ENCODE measurements at places on chromosomes 13 and 19.

- DNase-seq = no peak
- no peak overlapping the region for H3K27ac ChIP-seq
- H3K36me3 ChIP-seq = no peaks in the 10 kb centered on the region
These were observed 637.2 kb upstream of the MIR17HG start for GRCh38 chr13:90710164-90710759.

- peaks cover 22% of the 10 kb centered on the region for H3K36me3 ChIP-seq
- no peak overlapping the region for H3K4me3 ChIP-seq
- H3K27ac ChIP-seq = no peak overlapping the region
- no peaks in the 10 kb centered on the region for H3K27me3 ChIP-seq
- no peak for DNase-seq
These were observed 9.2 kb downstream of the PLEKHJ1 start for GRCh38 chr19:2226840-2227360.

GRCh38 chr19:688214-688613, 7.0 kb downstream of the PRSS57 start:
- DNase-seq = no peak
- no peak overlapping the region for H3K27ac ChIP-seq
- H3K36me3 ChIP-seq = peaks cover 3% of the 10 kb centered on the region
- no peaks in the 10 kb centered on the region for H3K27me3 ChIP-seq

- H3K36me3 ChIP-seq = peaks cover 20% of the 10 kb centered on the region
- H3K27me3 ChIP-seq = peaks cover 50% of the 10 kb centered on the region
These were observed 13.5 kb downstream of the TSHZ3 start for GRCh38 chr19:31335716-31336115.

DNA sequence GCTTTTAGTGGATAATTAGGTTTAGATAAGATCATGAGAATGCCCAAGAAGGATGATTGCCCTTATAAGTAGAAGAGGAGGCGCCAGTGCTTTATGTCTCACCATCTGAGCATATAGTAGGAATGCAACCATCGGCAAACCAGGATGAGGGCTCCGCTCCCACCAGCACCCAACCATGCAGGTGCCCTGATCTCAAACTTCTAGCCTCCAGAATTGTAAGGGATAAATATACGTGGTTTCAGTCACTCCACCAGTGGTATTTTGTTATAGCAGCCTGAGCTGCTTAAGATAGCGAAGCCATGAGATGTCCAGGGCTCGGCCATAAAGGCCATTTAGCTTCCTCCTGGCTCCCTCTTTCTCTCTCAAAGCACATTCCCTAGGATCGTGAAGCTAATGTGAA, 413.9 kb downstream of the MZT1 start:
- no peak for DNase-seq
- no peaks in the 10 kb centered on the region for H3K36me3 ChIP-seq
- H3K4me3 ChIP-seq = no peak overlapping the region
- no peaks in the 10 kb centered on the region for H3K27me3 ChIP-seq
- H3K27ac ChIP-seq = no peak overlapping the region
- H3K4me1 ChIP-seq = no peaks in the 10 kb centered on the region

DNA sequence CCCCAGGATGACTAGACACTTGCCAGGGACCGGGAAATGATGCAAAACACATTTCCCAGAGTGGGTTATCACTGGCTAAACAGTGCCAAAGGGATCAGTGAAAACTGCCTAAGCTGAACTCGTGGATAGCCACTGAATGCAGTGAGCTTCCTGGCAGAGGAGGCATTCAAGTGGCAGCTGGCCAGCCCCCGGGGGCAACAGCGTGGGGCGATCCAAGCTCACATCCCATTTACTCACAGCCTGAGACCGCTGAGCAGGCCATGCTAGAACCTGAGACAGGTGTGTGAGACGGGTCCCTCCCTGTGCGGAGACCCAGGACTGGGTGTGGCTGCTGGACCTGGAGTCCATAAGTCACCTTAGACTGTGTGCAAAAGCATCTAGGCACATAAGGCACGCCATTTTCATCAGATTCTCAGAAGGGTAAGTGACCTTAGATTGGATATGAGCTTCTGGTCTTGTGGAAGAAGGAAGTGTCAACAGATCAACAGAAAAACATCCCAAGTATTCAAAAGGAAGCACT, 51.9 kb upstream of the SLC15A1 start:
- H3K27me3 ChIP-seq = no peaks in the 10 kb centered on the region
- DNase-seq = no peak
- H3K36me3 ChIP-seq = peaks cover 38% of the 10 kb centered on the region
- peaks cover 3% of the 10 kb centered on the region for H3K4me1 ChIP-seq
- H3K27ac ChIP-seq = no peak overlapping the region

DNA sequence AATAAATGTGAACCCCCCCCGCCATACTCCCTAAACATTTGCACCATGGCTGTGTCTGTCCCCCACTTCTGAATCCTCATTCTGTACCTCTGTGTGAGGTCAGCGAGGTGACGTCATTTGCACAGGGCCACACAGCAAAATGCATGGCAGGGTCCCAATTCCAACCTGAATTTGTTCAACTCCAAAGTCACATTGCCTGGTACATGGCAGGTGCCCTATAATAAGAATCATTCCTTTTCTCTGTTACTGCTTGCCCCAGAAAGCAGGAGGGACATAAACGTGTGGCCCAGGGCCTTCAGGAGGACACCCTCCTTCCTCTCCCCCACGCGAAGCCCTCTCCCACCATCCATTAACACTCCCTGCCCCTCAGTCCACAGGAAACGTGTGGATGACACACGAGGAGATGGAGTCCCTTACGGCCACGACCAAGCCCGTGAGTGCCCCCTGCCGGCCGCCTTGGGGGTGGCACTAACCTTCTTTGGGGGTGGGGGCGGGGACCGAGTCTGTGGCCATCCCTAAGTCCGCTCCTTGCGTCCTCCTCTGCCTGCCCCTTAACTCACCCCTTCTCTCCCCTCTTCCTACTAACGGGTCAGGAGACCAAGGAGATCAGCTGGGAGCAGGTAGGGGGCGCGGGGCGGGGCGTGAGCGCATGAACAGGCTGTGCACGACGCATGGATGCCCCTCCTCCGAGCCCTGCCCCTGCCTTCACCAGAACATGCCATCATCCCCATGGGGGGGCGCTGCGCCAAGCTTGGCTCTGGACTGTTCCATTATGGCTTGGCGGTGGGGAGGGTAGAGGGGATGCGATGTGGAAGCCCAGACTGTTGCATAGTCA, 9.4 kb downstream of the HRC start:
- H3K27ac ChIP-seq = no peak overlapping the region
- H3K27me3 ChIP-seq = peaks cover 76% of the 10 kb centered on the region
- peaks cover 33% of the 10 kb centered on the region for H3K4me1 ChIP-seq
- DNase-seq = peak; percentile 75
- peaks cover 10% of the 10 kb centered on the region for H3K36me3 ChIP-seq

DNA sequence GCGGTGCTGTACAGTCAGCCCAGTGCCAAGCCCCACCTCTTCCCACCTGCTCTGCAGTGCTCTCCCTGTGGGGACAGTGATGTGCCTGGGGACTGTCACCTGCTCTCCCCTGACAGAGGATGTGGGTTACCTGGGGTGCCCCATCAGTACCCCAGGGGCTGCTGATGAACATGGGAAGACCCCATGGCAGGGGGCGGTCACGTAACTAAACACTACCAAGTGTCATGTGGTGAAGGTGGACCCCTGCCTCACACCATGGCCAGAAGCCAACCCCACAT, 12.7 kb downstream of the KDM4B start:
- H3K27me3 ChIP-seq = no peaks in the 10 kb centered on the region
- no peak overlapping the region for H3K27ac ChIP-seq
- DNase-seq = no peak

DNA sequence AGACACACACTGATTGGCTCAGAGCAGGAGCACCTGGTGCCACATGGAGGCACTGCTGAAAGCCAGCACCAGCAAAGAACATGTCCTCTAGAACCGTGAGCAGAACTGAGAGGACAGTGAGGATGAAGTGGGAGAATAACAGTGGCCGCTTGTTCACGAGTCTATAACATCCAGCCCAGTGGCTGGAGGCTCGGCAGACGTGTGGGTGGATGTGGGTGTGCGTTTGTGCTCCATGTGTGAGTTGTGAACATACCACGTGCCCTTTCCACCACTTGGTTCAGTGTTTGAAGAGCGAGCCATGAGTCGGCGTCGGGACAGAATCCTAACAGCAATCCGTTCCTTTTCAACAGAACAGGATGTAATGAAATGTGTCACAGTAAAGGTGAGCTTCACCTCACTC, 113.0 kb downstream of the SOX1 start:
- no peaks in the 10 kb centered on the region for H3K36me3 ChIP-seq
- no peak for DNase-seq
- peaks cover 17% of the 10 kb centered on the region for H3K27me3 ChIP-seq
- no peak overlapping the region for H3K4me3 ChIP-seq
- no peak overlapping the region for H3K27ac ChIP-seq

DNA sequence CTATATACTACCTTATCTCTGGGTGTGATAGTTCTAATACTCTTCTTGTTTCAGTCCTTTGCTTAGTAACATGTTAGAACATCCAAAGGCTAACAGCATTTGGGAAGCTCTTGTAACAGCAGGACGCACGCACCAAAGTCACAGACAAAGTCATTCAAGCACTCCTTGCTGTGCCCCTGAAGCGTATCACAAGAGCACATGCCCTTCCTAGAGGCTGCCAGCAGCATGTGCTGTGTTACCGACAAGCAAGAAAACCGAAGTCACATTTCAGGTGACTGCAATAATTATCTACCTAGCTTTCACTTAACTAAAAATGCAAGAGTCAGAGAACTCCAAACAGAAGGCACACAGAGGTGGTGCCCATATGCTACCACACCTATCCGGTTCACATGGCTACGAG, 194.1 kb downstream of the KLF12 start:
- peaks cover 19% of the 10 kb centered on the region for H3K36me3 ChIP-seq
- DNase-seq = no peak
- peak overlapping the region; percentile 85 for H3K27ac ChIP-seq
- H3K4me1 ChIP-seq = peaks cover 42% of the 10 kb centered on the region

DNA sequence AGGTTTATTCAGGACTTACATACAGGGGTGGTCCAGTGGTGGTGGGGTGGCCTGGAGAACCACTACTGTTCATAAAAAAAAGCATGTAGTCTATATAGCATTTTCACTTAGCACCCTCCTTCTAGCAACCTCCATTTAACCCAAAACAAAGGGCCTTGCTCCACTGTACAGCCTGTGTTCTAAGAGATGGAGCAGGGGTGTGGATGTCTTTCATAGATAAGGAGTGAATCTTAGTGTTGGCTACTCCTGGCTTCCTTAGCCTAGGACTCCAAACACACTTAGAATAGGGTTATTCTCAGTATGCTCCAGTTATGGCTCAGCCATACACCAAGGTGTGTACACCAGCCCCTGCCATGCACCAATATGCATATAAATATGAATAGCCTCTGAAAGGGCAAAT, 95.2 kb downstream of the ELF1 start:
- peaks cover 42% of the 10 kb centered on the region for H3K36me3 ChIP-seq
- H3K4me3 ChIP-seq = no peak overlapping the region
- no peaks in the 10 kb centered on the region for H3K27me3 ChIP-seq
- peaks cover 12% of the 10 kb centered on the region for H3K4me1 ChIP-seq
- DNase-seq = no peak

DNA sequence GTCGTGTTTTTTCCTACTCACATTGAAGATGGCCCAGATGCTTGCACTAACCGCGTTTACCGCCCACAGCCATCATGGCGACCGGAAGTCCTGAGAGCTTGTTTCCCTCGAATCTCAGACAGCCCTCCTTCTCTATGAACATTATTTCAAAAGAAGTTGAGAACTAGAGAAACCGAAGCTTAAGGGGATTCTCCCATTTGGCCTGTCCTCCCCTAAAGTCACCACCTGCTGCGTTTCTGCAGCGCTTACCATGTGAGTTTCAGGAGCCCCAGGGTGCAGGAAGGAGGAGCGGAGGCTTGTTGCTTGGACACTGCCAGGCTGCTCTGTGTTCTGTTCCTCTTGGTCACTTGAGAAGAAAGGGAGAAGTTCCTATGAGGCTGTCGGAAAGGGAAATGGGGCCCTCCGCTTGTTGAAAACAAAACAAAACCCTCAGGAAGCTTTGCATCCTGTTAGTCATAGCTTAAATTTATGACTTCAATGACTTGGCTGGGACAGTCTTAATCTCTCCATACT, 6.2 kb downstream of the CARD8 start:
- H3K4me1 ChIP-seq = peaks cover 49% of the 10 kb centered on the region
- H3K4me3 ChIP-seq = peak overlapping the region; percentile 95
- peaks cover 26% of the 10 kb centered on the region for H3K36me3 ChIP-seq
- no peaks in the 10 kb centered on the region for H3K27me3 ChIP-seq

DNA sequence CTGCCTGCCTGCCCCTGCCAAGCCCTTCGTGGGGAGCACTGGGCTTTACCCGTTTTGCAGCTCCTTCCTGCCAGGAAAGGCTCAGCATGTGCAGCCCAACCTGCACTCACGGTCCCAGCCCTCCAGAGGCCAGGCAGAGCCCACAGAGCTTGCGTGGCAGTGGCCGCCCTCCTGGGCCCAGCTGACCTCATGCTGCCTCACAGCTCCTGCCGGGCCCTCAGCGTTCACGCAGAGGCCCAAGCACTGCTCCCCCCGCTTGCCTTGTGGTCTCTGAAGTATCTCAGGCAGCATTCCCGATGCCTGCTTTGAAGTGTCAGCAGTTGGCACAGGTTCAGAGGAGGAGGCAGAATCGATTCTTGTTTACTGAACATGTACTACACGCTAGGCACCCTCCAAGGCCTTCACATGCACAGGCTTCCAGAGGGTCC, 32.5 kb downstream of the CAPN12 start:
- H3K27me3 ChIP-seq = no peaks in the 10 kb centered on the region
- H3K36me3 ChIP-seq = peaks cover 70% of the 10 kb centered on the region
- no peak overlapping the region for H3K27ac ChIP-seq
- H3K4me1 ChIP-seq = no peaks in the 10 kb centered on the region
- no peak overlapping the region for H3K4me3 ChIP-seq

GRCh38 chr19:49554701-49555181, 25.6 kb downstream of the NOSIP start:
- DNase-seq = no peak
- H3K36me3 ChIP-seq = peaks cover 38% of the 10 kb centered on the region
- peak overlapping the region; percentile 86 for H3K27ac ChIP-seq
- peak overlapping the region; percentile 83 for H3K4me3 ChIP-seq
- H3K27me3 ChIP-seq = no peaks in the 10 kb centered on the region
- H3K4me1 ChIP-seq = peaks cover 49% of the 10 kb centered on the region

- peak; percentile 44 for DNase-seq
- H3K27me3 ChIP-seq = no peaks in the 10 kb centered on the region
- peak overlapping the region; percentile 47 for H3K4me3 ChIP-seq
- peaks cover 22% of the 10 kb centered on the region for H3K36me3 ChIP-seq
- peaks cover 63% of the 10 kb centered on the region for H3K4me1 ChIP-seq
- peak overlapping the region; percentile 84 for H3K27ac ChIP-seq
These were observed 9.9 kb downstream of the RANBP3 start for GRCh38 chr19:5967994-5968430.

Measured in effector memory CD8-positive, alpha-beta T cell (primary cell).